ENCODE measurements at places on chromosomes 7 and 10. TPM values are rescaled to one million over a fixed set of nuclear protein-coding genes. Genes with fewer than 3 reads are reported as not detected.

- no peaks in the 10 kb centered on the region for H3K36me3 ChIP-seq
- H3K27ac ChIP-seq: no peak overlapping the region
- H3K4me1 ChIP-seq: no peaks in the 10 kb centered on the region
- no peak for DNase-seq
Observed at GRCh38 chr10:16933783-16934182, 116.6 kb upstream of the RSU1 start.

DNA sequence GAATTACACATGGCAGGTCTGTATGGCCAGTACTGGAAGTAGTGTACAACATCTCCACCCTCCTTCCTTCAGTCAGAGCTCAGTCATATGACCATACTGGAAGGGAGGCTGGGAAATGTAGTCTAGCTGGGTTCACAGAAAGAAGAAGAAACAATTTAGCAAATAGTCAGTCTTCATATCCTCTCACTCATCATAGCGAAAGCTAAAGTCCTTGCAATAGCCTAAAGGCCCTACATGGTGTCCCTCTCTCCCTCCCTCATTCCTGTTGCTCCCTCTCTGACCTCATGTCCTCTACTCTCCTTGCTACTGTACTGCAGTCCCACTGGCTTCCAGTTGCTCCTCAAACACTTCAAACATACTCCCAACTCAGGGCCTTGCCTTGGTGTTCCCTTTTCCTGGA, 4.3 kb upstream of the CALU start:
- H3K4me1 ChIP-seq: peaks cover 12% of the 10 kb centered on the region
- H3K36me3 ChIP-seq: no peaks in the 10 kb centered on the region
- no peak overlapping the region for H3K4me3 ChIP-seq
- no peak overlapping the region for H3K27ac ChIP-seq

GRCh38 chr7:66950763-66951162, 29.7 kb downstream of the TMEM248 start:
- no peaks in the 10 kb centered on the region for H3K4me1 ChIP-seq
- no peak overlapping the region for H3K4me3 ChIP-seq
- DNase-seq: no peak
- peaks cover 100% of the 10 kb centered on the region for H3K36me3 ChIP-seq

DNA sequence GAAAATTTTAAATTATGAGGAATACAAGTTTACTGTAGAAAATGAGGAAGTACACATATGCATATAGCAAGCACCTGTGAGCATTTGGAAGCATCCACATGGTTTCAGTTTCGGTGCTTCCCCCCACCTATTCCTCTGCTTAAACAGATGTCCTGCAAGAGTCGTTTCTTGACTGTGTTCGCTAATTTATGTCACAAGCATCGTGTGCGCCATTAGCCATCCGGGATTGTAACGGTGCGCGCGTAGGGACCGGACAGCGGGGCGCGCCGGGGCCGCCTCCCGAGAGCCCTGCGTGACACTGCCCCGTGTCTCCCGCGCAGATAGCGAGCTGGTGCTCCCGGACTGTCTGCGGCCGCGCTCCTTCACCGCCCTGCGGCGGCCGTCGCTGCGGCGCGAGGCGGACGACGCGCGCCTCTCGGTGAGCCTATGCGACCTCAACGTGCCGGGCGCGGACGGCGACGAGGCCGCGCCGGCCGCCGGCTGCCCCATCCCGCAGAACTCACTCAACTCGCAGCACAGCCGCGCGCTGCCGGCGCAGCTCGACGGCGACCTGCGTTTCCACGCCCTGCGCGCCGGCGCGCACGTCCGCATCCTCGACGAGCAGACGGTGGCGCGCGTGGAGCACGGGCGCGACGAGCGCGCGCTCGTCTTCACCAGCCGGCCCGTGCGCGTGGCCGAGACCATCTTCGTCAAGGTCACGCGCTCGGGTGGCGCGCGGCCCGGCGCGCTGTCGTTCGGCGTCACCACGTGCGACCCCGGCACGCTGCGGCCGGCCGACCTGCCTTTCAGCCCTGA, 90.9 kb downstream of the NEURL1 start:
- peaks cover 12% of the 10 kb centered on the region for H3K4me1 ChIP-seq
- peaks cover 42% of the 10 kb centered on the region for H3K27me3 ChIP-seq
- DNase-seq: no peak
- H3K4me3 ChIP-seq: peak overlapping the region; percentile 49

Gene CPA5
- total RNA-seq: not detected

Data from left lung (tissue), 14 donors.